ENCODE measurements at places on chromosomes 3 and 15.

DNA sequence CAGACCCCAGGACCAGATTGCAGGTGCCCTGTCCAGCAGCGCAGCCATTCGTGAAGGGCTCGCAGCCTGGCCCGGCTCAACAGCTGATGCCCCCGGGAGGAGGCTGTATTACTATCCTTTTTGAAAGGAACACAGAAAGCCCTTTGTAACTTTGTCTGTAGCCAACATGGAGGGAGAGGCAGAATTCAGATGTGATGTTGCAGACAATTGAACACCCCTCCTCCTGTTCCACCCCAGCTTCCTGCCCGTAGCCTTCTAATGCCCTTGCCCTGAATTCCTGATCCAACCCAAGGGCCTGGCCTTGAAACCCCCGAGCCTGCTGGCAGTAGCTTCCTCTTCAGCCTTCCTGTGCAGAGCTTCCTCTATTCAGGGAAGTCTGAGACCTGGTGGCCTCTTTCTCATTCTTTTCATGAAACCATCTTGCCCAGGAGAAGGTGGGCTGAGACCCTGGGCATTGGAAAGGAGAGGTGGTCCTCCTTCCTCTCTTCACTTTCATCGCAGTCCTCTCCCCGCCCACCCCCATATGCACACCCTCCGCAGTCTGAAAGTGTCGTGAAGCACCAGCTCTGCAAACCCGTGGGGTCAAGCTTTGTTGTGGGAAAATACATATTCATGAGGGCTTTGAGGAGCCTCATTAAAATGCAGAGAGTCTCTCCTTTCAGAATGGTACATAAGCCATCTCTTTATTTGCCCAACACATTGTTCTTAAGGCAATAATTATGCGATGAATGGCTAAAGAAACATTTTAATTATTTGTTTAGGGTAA, 109.2 kb downstream of the APBA2 start:
- DNase-seq: no peak

GRCh38 chr15:100224206-100225185, 117.3 kb downstream of the ADAMTS17 start:
- DNase-seq: no peak

DNA sequence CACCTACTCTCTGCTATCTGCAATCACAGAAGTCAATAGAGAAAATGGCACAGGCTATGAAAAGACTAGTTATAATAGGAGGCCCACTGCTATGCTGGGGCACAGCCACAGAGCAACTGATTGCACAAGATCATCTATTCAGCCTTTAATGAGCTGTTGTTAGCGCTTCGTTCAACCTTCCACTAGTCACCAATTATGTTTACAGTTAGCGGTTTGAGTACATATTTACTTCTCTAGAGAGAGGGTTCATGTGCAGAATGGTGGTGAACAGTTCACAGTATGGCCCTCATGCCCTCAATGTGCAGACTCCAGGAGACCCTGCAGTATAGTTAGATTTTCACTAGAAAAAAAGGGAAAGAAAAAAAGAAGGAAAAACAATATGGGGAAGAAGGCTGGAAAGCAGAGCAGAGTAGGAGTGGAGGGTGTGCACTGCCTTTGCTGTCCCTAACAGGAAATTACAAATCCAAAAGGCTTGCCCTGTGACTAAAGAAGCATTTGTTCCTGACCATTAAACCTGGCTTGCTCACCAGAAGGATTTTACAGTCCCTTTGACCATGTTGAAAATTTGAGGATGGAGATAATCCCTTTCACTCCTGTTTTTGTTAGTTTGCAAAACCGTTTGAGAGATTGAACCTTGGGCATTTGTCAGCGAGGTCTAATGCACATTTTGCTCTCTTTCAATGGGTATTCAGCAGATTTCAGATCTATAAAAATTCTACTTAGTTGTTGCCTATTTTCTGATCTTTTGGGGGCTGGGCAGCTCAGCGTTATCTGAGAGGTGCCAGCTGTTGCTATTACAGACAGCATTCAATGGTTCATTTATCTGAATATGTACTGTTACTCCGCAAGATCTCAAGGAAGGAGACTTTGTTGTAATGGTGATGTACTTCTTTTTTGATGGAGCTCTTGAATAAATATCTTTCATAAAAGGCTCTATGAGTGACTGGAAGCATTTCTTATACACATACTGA, 296.1 kb downstream of the LSAMP start:
- DNase-seq: peak; percentile 28

- no peak for DNase-seq
Observed at GRCh38 chr3:62119139-62119538, 254.2 kb downstream of the FEZF2 start.

Measured in EH (cell line).